Stimulated activated CD4-positive, alpha-beta T cell treated with anti-CD3 and anti-CD28 coated beads, Interleukin-15, amount 100 ng/mL, for 1 hour (primary cell): ENCODE measurements at places on chromosomes 3 and 15.

DNA sequence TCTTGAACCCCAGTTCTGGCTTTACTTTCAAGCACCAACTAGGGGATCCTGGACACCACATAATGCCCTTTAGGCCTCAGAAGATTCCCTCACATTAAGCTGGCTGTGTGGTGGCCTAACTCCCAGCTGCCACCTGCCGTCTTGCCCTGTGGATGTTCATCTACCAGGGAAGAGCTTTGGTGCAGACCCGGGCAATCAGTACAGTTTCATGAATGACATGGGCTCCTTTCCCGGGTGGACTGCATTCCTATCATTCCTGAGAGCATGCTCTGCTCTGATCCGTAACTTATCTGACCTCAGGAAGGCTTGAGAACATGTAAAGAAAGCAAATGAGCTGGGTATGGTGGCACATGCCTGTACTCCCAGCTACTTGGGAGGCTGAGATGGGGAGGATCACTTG, 50.0 kb upstream of the GSK3B start:
- DNase-seq: no peak

DNA sequence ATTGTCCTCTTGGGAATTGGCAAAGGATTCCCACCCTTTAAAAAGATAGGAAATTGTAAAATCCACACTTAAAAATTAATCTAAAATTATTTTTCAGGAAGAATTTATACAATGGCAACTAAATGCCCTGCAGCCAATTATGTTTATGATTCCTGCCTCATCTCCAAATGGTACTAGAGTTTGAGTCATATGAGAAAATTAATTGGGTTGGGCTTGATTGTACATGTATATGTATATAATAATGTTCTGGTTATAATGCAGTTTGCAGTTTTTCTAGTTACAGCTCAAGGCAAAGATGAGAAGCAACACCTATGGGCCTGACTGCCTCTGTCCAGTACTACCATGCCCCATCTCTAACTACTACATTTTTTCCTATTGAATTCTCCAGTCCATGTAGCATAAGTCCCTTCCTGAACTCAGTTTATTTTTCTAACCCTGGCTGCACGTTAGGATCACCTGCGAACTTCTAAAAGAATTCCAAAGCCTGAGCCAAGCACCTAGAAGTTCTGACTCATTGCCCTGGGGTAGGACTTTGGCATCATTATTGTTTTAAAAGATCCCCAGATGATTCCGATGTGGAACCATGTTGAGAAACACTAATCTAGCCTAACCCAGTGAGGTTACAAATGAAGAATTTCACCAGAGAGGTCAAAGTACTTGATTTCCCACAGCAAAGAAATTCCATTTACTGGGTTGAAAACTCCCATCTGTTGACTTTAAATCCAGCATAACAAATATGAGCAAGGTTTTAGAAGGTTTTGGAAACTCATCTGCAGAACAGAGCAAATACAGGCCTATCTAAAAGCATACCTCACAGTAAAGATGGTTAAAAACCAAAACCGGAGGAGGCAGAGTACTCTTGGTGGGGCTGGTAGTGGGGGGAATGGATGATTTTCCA, 19.4 kb downstream of the TGFBR2 start:
- no peak for DNase-seq

DNA sequence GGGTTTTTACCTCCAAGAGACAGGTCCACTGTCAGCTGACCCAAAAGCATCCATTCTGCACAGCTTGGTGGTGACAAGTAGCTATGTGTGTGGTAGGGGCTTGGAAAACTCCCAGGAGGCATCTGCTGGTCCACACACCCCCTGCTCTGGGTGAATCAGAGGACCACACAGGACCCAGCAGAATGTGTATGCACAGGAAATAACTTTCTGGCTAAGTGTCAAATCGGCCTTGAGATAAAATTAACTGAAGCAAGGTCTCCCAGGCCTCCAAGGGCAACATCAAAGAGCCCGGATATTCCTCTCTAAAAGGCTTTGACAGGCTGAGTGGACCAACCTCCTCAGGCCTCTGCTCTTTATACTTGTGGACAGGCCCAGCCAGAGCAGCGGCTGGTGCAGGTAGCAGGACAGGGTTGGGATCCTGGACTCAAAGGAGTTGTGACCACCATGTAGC, 66.5 kb downstream of the CTNNB1 start:
- DNase-seq: no peak

DNA sequence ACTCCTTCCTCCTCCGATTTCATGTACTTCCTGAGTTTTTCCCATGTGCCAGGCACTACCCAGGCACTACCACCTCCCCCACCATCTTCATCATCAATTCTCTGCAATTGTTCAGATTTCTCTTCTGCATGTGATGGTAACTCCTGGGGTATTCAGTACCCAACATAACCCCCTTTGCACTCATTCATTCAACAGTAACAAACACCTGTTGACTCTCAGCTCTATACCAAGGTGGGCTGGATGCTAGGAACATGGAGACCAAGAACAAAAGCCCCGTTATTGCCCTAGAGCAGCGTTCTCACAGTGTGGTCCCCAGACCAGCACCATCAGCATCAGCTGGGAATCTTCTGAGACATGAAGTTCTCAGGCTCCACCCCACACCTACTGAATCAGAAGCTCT, 113.0 kb upstream of the CHD2 start:
- no peak for DNase-seq

DNA sequence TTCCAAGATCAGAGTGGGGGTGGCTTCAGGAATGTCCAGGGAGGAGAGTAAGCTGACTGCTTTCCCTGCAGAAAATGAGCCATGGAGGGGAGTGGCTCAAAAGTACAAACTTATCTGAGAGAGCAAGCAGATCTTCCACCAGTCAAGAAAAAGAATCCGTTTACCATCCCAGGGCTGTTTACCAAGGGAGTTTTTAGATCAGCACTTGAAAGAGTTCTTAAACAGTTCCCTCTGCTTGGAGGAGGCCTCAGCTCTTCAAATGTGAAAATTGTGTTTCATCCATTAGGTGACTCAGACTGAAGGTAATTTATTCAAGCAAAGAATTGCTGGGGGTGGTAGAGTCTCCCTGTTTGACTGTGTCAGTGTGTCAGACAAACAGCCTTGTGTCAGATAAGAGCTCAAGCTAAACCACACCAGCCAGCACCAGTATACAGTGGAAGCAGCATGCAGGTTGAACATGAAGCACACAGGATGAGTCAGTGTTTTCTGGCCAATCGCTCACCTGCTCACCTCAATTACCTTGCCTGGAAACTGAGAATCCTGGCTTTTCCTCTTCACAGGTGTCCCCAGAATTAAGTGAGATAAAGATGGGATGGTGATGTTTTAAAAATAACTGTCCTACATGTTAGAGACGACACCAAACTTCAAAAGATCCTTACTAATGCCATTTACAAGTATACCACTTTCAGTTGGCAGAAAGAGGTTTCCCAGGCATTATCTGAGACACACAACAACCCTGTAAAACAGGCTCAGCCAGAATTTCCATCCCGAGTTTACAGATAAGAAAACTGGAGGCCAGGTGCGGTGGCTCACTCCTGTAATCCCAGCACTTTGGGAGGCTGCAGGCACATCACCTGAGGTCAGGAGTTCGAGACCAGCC, 21.7 kb downstream of the SH3BP5 start:
- no peak for DNase-seq

DNA sequence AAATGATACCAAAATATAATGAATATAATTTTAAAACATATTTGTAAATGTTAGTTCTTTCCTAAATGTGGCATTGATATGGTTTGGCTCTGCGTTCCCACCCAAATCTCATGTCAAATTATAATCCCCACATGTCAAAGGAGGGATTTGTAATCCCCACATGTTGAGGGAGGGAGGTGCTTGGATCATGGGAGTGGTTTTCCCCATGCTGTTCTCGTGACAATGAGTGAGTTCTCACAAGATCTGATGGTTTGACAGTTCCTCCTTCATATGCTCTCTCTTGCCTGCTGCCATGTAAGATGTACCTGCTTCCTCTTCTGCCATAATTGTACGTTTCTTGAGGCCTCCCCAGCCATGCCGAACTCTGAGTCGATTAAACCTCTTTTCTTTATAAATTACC, 12.0 kb downstream of the CGGBP1 start:
- no peak for DNase-seq

- no peak for DNase-seq
Observed at GRCh38 chr3:143991713-143992112, 20.1 kb downstream of the DIPK2A start.

- no peak for DNase-seq
Observed at GRCh38 chr3:105611304-105612192, 244.8 kb downstream of the ALCAM start.

DNA sequence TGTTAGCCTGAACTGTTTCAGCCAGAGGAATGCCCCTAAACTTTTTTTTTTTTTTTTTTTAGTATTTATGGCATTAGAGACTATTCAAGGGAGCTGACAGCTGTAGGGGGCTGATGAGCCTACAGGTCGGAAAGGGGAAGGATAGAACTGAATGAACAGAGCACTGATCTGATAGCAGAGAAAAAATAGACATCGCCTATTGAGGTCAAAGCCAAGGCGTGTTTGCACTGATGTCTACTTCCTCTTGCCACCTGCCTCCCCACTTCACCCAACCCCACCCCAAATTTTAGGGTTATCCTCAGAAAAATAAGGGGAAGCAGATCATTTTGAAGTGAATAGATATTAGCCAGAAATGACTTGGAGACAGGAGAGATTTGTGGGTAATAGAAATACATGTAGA, 3.0 kb upstream of the ZMAT3 start:
- DNase-seq: no peak

DNA sequence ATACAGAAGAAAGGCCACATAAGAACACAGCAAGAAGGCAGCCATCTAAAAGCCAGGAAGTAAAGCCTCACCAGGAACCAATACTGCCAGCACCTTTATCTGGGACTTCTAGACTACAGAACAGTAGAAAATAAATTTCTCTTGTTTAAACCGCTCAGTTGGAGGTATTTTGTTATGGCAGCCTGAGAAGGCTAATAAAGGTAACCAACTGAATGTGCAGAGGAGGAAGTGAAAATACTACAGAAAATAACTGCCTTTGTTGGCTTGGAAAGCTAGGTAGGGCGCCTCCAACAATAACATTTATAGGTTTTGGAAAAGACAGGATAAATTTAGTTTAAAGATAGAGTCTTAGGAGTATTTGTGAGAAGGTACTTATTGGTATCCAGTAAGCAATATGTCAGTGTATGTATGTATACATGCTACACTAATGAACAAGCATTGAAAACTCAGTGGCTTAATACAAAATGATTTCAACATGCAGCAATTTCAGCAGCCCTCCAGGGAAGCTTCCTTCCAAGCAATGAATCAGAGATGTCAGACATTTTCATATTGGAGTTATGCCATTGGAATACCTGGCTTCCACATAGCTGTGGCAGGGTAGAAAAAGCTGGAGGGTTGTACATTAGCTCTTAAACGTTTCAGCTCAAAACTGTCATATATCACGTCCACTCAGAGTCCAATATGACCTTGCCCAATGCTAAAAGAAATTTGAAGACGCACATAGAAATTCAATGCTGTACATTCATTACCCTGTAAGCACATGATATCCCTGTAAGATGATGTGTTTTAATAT, 48.9 kb downstream of the ZBBX start:
- no peak for DNase-seq

DNA sequence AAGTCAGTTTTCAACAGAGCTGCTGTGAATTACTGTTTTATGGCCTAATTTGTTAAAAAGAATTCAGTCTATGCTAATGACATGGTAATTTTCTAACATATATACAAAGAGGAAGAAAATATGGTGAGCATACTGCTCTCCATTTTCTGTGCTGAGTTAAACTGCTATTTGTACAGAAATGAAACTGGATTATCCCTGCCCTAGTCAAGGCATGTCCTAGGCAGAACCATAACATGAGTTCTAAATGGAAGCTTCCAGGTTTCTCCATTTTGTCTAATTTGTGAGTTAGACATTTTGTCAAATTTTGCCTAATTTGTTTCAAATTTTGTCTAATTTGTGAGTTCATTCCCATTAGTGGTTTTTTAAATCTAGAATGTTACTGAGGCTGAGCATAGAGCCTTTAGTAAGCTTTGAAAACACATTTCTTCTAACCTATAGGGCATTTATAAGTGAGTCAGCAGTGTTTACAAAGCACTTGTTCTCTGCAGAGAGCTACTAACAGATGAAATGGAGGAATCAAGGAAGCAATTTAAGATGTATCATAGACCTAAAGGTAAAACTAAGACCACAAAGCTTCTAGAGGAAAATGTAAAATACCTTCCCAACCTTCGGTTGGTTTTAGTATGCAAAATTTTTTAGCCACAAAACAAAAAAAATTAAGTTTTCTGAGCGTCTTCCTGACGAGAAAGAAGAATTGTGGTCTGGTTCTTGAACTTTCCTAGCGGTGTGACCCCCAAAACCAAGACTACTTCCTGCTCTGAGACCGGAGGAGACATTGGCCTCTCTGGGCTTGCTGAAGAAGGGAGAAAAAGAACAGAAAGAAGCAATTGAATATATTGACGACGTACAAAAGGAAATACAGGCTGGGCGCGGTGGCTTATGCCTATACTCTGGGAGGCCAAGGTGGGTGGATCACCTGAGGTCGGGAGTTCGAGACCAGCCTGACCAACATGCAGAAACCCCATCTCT, 9.8 kb downstream of the P2RY14 start:
- DNase-seq: no peak

DNA sequence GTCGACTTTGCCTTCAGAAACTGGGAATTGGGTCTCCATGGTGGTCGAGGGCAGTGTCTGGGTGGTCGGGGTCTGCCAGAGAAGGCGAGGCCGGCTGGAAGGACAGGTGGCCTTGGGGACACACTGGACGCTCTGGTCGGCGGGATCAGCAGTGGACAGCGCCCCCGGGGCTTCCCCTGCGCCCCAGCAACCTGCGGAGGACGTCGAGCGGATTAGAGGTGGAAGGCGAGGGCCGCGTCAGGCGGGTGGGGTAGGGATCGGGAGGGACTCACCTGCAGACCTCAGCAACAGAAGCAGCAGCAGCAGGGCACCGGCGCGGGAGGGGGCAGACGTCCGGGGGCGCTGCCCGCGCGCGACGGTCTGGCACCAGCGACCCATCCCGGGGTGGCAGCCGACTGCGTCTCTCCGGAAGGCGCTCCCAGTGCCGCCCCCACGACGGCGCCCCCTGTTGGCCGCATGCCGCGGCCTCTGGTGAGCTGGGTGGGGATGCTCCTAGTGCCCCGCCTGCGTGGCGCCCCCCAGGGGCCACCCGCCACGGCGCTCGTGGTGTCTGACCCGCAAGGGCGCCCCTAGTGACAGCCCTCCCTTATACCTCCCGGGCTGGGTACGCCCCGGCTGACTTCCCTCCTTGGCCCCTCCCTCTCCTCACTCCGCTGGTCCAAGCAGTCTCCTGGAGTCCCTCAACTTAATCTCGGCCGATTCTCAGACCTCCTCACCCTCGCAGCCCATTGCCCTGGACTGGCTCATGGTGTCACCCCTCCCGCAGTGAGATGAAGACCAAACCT, at the start of gene PRSS50:
Gene PRSS50 (minus strand): TSS at position 423 of the 785 bp plus-strand sequence. CDS start 45 bp downstream, at position 378.
- DNase-seq: no peak

DNA sequence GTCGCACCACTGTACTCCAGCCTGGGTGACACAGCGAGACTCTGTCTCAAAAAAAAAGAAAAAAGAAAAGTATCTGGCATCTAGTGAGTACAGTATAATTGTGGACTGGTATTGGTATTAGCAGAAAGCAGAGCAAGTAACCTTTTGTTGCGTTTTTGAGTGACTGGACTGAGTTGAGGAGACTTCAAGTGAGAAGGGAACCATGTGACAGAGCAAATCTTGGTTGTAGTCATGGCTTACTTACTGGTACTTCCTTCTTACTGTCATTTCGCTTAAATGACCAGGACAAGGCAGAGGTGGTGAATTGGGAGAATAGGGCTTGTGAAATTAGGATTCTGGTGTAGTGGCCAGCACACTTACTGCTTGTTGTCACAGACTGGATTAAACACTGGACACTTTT, 20.6 kb downstream of the RTF1 start:
- DNase-seq: no peak

GRCh38 chr3:51052562-51052961, 332.5 kb upstream of the MANF start:
- DNase-seq: no peak
